Activated naive CD4-positive, alpha-beta T cell treated with anti-CD3 and anti-CD28 coated beads, Interleukin-2, amount 50 U/mL, for 16 hours (primary cell): ENCODE measurements at places on chromosomes 1 and 21.

- DNase-seq, result no peak
These were observed 20.5 kb upstream of the CNN3 start for GRCh38 chr1:94947437-94947836.

GRCh38 chr1:78834201-78834741 lies 172.3 kb downstream of the ADGRL4 start:
- DNase-seq, result no peak

DNA sequence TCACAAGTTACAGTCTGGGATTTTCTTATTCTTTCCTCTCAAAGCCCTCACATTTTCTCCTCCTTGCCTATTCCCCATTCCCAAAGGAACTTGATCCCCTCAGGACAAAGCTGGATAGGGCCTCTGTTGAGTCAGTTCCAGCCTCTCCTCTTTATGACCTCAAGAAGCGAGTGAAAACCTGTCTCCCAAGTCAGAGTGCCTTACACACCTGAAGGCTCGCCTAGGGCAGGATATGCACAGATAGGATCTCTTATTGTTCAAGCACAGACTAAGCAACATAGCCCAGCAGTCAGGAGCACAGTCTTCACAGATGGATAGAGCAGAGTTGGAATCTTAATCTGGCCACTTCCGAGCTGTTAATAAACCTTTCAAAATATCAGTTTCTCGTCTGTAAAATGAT lies 60.8 kb upstream of the PRRC2C start:
- DNase-seq, result no peak

GRCh38 chr1:197915862-197916499 lies 1.2 kb upstream of the LHX9 start:
- no peak for DNase-seq

GRCh38 chr1:27365372-27366112 lies 1.2 kb downstream of the MAP3K6 start:
- DNase-seq, result peak; percentile 70

GRCh38 chr1:195472291-195472690 lies 1135.9 kb downstream of the KCNT2 start:
- DNase-seq, result no peak
